ENCODE measurements at places on chromosomes 3 and 15. TPM values are rescaled to one million over a fixed set of nuclear protein-coding genes. Genes with fewer than 3 reads are reported as not detected.
A peak's percentile ranks its signal among the peaks of the same experiment; 100 is the strongest.

The ANKRD34C gene
- not detected for total RNA-seq

DNA sequence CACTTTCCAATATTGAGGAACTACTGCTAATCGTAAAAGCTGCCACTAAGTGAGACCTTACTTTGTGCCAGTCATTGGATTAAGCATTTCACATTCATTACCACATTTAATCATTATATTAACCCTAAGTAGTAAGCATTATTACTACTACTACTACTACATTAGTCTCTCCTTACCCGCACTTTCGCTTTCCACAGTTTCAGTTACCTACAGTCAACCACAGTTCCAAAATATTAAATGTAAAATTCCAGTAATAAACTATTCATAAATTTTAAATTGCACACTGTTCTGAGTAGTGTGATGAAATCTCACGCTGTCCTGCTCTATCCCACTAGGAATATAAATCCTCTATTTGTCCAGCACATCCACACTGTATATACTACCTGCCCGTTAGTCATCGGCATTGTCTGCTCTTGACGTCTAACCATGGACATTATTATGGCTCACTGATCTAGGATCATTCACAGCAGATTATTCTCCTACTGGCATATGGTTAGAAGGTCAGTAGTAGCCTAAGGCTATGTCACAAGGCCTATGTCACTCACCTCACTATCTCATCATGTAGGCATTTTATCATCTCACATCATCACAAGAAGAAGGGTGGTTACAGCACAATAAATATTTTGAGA, 121.1 kb downstream of the GSK3B start:
- no peak for DNase-seq

DNA sequence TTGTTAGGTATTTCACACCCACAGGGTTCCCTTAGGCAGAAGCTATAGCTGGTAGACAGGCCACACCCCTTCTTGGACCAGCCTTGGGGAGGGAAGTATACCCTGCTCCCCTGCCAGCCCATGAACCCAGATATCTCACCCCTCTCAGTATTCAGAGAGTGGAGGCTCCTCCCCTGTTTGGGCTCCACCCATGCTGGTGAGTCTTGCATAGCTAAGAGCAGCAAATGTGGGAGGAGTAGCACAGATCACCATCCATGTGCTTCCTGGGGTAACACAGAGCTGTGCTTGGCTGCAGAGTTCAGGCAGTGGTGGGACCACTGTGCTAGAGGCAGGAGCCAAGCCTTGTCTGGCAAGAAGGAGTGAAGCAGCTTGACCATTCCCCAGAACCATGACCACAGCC, 427.2 kb downstream of the ZIC1 start:
- DNase-seq = no peak

DNA sequence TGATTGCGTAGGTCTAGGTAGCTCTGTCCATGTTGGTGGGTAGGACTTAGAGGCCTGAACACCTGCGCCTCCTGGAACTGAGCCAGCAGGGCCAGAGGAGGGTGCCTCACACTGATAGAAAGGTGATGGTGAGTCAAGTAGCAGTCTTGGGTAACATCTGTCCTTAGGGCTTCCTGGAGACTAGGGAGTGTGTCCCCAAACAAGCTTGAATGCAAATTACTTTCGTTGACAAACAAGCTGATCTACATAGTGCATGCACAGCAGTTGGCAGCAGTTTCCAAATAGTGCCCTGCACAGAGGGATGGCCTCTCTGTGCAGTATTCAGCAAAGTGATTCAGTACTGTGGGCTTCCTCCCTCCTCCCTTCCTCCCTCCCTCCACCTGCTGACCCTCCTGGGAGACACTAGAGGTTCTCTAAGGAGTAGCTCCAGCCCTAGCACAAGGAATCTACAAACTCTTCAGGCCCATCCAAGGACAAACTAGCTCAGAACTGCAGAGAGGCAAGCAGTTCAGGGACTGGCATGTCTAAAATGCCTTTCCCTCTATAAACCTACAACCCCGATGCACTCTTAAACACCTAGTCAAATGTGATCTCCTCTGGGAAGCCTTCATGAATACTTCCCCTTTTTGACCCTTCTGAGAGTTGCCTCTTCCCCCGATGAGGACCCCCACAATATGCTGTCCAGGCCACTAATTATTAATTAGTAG, 61.0 kb downstream of the TLE3 start:
- DNase-seq = no peak

DNA sequence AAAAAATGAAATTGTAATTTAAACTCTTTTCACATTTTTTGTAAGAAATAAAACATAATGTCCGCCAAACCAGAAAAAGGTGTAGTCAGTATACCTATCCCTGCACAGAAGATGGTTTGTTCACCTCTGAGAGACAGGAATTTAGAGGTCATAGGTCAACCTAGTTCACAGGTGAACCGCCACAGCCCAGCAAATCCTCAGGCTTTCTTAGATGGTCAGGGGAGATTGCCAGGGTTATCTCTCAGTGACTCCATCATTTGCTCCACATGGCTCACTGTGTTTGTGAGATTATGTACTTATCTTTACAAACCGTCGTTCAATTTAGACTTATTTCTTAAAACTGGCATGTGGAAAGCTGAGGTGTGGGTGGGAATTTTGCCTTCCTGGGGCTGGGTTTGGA, 264.2 kb downstream of the GABRG3 start:
- DNase-seq = no peak

- no peak for DNase-seq
Observed at GRCh38 chr3:194167480-194168282, 31.7 kb downstream of the HES1 start.

DNA sequence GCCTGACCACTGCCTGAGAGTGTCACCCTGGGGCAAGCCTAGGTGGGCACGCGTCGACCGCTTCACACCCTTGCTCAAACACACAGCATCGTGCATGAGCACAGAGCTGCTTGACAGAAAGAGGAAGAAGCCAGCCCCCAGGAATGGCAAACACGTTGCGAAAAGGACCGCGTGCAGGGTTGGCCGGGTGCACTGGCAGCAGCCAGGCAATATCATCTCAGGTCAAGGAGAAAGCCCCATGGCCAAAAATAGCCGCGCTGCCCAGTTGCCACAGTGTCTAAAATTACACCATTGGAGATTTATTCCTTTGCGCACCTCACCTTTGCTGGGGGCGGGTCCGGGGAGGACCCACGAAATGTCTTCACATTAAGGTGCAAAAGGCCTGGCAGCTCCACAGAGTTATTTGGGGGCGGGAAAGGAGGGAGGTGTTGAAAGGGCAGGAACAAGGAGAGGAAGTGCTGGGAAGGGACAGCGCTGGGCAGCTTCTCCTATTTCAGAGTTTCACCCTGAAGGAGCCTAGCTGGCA, 44.7 kb upstream of the NR2F2 start:
- no peak for DNase-seq

The APEH gene
- total RNA-seq = 71.0 TPM

GRCh38 chr3:66483409-66483906, 17.4 kb downstream of the LRIG1 start:
- peak; percentile 9 for DNase-seq

The SNTN gene
- total RNA-seq = not detected

- DNase-seq = no peak
Observed at GRCh38 chr15:40693904-40694687, 878 bp upstream of the RAD51 start.

DNA sequence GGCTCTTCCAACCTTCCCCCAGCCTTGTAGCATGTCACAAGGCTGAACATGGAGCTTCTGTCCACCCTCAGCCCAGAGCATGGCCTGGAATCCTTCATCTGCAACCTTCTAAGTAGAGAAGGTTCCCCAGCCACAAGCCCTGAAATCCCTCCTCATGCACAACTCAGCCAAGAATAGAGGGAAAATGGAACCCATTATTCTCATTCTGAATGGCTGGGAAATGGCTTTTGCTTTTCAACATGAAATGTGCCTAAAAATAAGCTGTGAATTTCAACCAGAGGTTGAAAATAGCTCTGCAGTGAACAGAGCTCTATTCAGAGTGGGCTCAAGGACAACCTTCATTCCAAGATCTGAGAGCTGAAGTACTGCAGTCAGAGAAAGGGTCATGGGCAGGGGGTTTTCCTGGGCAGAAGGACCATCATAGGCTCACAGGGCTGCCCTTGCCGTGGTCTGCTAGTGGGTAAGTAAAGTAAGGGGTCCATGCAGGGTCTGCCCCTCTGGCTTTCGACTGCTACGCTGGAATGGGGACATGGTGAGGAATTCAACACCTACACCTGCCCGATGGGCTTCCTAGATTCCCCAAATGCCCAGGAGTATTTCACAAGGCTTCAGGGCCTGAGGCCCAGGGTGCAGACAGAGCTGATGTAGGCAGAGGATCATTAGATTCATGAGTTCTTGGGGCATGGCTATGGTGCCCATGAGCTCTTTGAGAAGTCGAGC, 35.9 kb downstream of the POC1A start:
- DNase-seq = no peak

The COMMD4 gene
- 27.3 TPM for total RNA-seq

The LEKR1 gene
- total RNA-seq = 2.8 TPM

The DUOX1 gene
- 0.42 TPM for total RNA-seq

DNA sequence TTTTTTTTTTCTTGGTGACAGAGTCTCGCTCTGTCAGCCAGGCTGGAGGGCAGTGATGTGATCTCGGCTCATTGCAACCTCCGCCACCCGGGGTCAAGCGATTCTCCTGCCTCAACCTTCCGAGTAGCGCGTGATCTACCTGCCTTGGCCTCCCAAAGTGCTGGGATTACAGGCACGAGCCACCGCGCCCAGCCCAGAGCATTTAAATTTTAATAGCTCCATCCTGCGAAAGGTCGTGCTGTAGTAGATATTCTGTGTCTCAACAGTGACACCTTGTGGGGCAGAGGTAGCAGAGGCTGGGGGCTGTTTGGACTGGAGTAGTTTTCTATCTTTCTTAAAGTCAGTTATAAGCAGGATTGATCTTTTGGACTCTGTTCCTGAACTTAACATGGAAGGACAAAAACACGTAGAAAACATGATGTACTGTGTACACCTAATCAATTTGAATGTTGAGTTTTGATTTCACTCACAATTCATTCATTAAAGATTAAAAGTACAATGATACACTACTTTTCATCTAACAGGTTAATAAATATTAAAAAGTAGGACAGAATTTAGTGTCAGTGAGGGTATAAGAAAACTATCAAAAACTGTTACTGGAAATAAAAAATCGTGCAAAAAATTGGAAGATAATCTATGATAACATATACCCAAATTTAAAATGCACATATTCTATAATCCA, 11.0 kb upstream of the PDCD6IP start:
- DNase-seq = peak; percentile 14

The EPHA3 gene
- total RNA-seq = not detected

DNA sequence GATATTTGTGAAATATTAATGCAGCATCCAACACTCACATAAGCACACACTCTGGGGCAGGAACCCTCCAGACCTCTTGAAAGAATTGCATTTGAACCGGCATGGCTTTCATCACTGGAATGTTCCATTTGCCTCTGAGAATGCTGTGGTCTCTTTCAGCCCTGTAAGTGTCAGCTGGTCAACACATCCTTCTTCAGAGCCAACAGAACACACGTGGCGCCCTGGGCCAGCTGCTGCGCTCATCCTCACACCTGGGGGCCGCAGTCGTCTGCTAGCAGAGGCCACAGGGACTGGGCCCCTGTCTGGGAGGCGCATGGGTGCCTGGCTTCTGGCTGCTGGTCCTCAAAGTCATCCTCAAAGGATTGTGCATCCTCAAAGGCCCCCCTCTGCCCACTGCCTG, 71.4 kb upstream of the HERC1 start:
- no peak for DNase-seq

The TBC1D23 gene
- 44.2 TPM for total RNA-seq

- DNase-seq = no peak
Observed at GRCh38 chr3:170524073-170524472, 61.8 kb downstream of the SLC7A14 start.

- no peak for DNase-seq
Observed at GRCh38 chr15:78625606-78626280, 4.9 kb upstream of the CHRNA3 start.

The PLA2G4F gene
- total RNA-seq = not detected

DNA sequence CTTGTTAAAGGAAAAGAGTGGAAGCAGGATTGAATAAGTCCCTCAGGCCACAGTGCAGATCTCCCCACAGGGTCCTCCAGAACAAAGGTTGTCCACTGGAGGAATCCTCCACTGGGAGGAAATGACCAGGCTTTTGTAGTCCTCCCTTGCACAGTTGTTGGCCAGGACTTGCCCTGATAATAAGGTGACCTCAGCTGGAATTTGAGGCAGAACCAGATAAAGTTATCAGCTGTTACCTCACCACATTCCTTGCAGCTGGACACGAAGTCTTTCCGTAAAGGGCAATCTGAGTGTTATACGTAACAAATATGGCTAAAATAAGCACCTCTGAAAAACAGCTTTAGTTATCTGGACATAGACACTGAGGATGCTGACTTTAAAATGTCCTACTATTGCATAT, 83.5 kb upstream of the NAALADL2 start:
- DNase-seq = no peak

The RPUSD2 gene
- 9.1 TPM for total RNA-seq

DNA sequence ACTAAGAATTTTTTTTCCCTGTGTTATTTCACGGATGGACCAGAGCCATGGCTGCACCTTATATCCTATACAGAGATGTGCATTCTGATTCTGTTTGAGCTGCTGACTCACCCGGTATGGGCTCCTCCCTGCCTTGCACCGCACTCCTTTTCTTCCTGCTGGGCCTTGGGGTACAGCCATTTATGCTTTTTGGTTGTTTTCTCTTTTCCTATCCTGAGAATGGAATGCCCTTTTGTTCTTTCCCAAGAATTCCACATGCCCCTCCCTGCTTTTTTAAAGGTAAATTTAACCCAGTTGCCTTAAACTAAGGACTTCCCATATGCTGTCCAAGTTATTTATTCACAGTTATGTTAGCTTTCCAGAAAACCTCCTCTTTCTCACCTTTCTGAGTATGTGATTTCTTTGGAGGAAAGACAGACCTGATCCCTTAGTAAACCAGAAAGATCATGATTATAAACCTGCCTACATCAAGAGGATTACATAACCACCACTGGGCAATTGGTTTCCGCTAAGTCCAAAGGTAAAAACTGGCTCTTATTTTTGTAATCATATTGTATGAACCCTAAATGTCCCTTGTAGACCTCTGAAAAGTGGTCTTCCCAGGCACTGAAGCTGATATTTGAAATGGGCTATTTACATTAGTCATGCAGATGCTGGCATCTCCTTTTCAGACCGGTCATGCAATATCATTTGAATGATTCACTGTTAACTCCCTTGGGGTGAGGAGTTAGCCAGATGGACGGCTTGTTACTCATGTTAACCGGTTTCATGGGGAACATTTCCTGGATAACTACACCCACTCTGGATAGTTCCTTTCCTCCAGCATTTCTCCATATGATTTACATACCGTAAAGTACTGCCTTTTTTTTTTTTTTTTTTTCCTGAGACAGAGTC, 45.5 kb downstream of the TMOD3 start:
- DNase-seq = no peak

- DNase-seq = no peak
Observed at GRCh38 chr3:33855884-33856546, 57.6 kb downstream of the PDCD6IP start.

DNA sequence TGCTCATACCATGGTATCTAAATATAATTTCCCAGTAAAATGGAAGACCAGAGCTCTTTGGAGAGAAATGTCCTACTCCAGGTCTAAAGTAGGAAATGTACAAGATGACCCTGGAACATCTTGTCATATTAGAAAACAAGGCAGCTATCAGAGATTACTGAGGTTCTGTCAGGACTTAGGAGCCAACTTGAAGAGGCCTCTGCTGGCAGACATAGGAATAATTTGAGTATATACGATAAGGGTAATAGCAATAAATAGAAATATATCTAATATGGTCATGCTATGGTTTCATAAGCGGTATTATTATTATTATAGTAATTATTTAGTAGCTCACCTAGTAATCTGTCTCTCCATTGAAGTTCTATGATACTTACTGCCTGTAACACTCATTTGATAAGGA, 224.2 kb downstream of the SOX2 start:
- DNase-seq = no peak

The RASGRF1 gene
- 0.55 TPM for total RNA-seq

The COL6A5 gene
- total RNA-seq = not detected

- no peak for DNase-seq
Observed at GRCh38 chr15:92645731-92646130, 9.8 kb downstream of the FAM174B start.

All from T-helper 17 cell (primary cell).